A549 (cell line): ENCODE measurements at places on chromosomes 1 and 21. TPM values are rescaled to one million over a fixed set of nuclear protein-coding genes. Genes with fewer than 3 reads are reported as not detected.

DNA sequence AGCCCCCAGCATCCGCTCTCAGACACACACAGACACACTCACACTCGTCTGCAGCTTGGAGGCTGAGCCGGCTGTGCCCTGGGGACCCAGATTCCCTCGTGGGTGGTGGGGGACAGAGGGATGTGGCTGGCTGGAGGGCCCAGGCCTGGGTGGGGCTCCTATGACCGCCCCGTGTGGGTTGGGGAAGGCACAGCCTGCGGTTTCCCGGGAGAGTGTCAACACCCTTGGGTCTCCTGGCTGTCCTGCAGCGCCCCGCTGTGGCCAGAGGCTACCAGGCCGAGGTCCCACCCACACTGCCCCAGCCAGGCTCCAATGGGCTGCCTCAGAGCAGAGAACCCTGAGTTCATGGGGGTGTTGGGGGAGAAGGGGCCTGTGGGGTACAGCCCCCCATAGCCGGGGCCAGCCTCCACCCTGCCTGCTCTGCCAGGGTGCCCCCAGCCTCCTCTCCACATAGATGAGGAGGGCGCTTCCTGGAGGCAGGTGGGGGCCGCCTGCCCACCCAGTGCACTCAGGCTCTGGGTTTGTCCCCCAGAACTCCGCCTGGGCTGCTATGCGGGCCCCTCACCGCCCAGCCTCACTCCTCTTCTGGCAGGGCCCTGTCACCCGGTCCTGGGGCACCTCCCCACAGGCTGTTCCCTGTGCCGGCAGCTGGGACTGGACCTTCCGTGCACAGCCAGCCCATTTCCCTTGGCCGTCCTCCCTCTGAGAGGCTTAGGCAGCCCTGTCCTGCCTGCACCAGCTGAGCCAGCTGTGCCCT lies at the start of gene TTC34:
Gene TTC34 (minus strand): TSS at position 159 of the 757 bp plus-strand sequence. CDS start 866 bp downstream, outside the sequence.
- DNase-seq: peak; percentile 63

The LEFTY2 gene
- not detected in 3 replicates for polyA plus RNA-seq

GRCh38 chr21:18460979-18461378 lies 57.4 kb upstream of the TMPRSS15 start:
- DNase-seq: no peak

DNA sequence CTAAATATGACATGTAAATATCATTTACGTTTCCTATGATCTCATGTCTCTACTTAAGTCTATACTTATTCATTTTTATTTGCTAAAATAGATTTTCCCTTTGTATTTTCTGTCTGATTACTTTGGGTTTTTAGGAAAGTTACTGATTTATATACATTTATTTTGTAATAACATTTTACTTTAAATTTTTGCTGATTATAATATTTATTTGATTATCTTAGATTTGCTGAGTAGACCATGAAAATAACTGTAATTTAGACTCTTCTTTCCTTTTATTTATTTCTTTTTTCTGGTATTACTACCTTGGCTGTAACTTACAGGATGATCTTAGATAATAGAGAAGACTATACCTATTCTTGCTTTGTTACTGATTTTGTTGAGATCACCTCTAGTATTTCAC lies 159.9 kb upstream of the POGK start:
- no peak for DNase-seq

The DCST2 gene
- polyA plus RNA-seq: 0.23 to 0.46 TPM (median 0.43 TPM) in 3 replicates

- DNase-seq: peak; percentile 77
Measured at GRCh38 chr21:44006017-44006619, 6.0 kb upstream of the TRAPPC10 start.
